ENCODE measurements at places on chromosomes 1 and 21.

DNA sequence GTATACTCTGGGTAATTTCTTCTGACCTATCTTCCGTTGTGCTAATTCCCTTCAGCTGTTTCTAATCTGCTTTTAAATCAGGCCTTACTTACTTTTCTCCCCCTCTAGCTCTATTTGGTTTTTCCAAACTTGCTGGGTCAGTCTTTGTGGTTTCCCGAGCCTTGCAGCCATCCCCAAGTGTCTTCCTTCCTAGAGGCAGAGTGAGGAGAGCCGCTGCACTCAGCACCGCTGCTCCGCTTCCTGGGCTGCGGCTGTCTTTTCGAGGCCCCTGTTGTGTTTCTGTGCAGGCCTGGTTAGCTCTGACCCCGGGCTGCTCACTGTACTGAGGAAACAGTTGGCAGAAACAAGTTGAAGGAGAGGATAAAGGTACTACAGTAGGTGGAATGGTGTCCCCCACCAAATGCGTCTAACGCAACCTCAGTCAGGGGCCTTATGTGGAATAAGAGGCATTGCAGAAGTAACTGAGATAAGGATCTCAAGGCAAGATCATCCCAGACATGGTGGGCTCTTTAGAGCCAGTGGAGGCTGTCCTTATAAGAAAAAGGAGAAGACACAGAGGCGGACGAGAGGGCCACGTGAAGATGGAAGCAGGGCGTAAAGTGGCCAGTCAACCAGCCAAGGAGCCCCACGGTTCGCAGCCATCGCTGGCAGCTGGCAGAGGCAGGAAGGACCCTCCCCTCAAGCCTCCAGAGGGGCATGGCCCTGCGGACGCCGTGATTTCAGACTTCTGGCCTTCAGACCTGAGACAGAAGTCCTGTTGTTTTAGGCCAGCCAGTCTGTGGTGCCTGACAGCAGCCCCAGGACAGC, 10.5 kb downstream of the WNT9A start:
- H3K27ac ChIP-seq, result no peak overlapping the region
- no peak for DNase-seq
- H3K4me3 ChIP-seq, result no peak overlapping the region
- H3K4me1 ChIP-seq, result peaks cover 8% of the 10 kb centered on the region

DNA sequence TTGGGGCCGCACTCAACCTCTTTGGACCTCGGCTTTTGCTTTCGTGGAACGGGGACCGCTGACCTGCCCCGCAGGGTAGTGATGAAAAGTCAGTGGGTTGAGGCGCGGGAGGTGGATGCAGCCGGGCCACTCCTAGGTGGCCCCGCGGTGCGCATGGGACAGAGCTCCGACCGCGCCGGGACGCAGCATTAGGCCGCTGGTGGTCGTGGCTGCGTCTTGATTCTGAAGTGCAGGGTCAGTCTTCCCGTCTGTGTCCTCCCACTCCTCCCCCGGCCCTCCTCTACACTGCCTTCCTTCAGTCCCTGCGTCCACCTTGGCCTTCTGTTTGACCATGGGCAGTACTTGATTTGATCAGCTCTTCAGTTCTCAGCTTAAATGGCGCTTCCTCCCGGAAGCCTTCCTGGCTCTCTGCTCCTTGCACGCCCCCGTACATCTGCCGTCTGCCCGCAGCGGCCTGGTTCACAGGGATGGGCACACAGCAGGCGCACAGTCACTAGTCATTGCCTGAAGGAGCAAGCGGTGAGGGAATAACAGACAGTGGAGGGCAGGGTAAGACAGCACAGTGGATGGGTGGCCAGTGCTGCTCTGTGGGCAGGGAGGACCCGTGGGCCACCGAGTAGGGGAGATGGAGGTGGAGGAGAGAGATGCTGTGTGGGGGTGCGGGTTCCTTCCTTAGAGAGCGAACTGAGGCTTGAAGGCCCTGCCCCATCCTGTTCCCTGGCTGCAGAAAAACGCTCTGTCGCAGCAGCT, 633 bp downstream of the THEMIS2 start:
- H3K27me3 ChIP-seq, result peaks cover 4% of the 10 kb centered on the region
- H3K4me3 ChIP-seq, result peak overlapping the region; percentile 85
- H3K36me3 ChIP-seq, result no peaks in the 10 kb centered on the region
- no peak overlapping the region for H3K27ac ChIP-seq
- DNase-seq, result no peak

GRCh38 chr1:154223621-154224020, 2.9 kb downstream of the UBAP2L start:
- no peak overlapping the region for H3K4me3 ChIP-seq
- peaks cover 69% of the 10 kb centered on the region for H3K36me3 ChIP-seq
- H3K27me3 ChIP-seq, result no peaks in the 10 kb centered on the region
- no peak for DNase-seq
- peaks cover 7% of the 10 kb centered on the region for H3K4me1 ChIP-seq

GRCh38 chr1:223289621-223290020, 74.4 kb downstream of the SUSD4 start:
- H3K4me1 ChIP-seq, result no peaks in the 10 kb centered on the region
- no peaks in the 10 kb centered on the region for H3K36me3 ChIP-seq
- no peaks in the 10 kb centered on the region for H3K27me3 ChIP-seq
- no peak overlapping the region for H3K4me3 ChIP-seq
- H3K27ac ChIP-seq, result no peak overlapping the region

GRCh38 chr1:47930210-47930840, 66.9 kb downstream of the TRABD2B start:
- H3K27ac ChIP-seq, result no peak overlapping the region
- DNase-seq, result no peak
- no peaks in the 10 kb centered on the region for H3K36me3 ChIP-seq
- H3K27me3 ChIP-seq, result no peaks in the 10 kb centered on the region

DNA sequence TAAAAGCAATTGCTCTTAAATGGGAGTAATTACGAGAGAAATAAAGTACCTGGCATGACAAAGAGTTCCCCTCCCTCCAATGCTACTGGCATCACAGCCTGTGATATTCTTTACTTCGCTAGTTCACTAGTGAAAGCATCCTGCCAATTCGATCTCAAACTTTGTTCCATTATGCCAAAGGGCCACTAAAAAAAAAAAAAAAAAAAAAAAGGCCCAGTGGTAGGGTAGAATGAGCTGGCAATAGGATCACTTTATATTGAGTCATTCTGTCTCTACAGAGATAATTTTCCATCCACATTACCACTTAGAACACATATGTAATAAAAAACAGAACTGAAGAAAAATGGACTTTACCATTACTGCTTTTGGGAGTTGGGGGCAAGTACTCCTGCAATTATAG, 11.2 kb downstream of the PUM1 start:
- DNase-seq, result no peak
- H3K27me3 ChIP-seq, result no peaks in the 10 kb centered on the region
- no peak overlapping the region for H3K4me3 ChIP-seq
- no peak overlapping the region for H3K27ac ChIP-seq

- no peaks in the 10 kb centered on the region for H3K4me1 ChIP-seq
- no peaks in the 10 kb centered on the region for H3K27me3 ChIP-seq
- H3K36me3 ChIP-seq, result no peaks in the 10 kb centered on the region
These were observed 30.3 kb downstream of the UBASH3A start for GRCh38 chr21:42433946-42434551.

GRCh38 chr1:21909787-21910503, 27.2 kb downstream of the HSPG2 start:
- H3K4me1 ChIP-seq, result peaks cover 38% of the 10 kb centered on the region
- DNase-seq, result peak; percentile 47
- no peaks in the 10 kb centered on the region for H3K36me3 ChIP-seq
- no peak overlapping the region for H3K4me3 ChIP-seq
- H3K27me3 ChIP-seq, result no peaks in the 10 kb centered on the region
- H3K27ac ChIP-seq, result peak overlapping the region; percentile 72

GRCh38 chr21:43758811-43759210, 17.3 kb downstream of the CSTB start:
- no peaks in the 10 kb centered on the region for H3K27me3 ChIP-seq
- no peak overlapping the region for H3K27ac ChIP-seq
- no peak overlapping the region for H3K4me3 ChIP-seq
- DNase-seq, result no peak

- no peak for DNase-seq
- H3K27ac ChIP-seq, result peak overlapping the region; percentile 90
- peaks cover 27% of the 10 kb centered on the region for H3K36me3 ChIP-seq
- H3K4me1 ChIP-seq, result peaks cover 12% of the 10 kb centered on the region
- peak overlapping the region; percentile 94 for H3K4me3 ChIP-seq
- H3K27me3 ChIP-seq, result no peaks in the 10 kb centered on the region
These were observed 1.0 kb upstream of the PSRC1 start for GRCh38 chr1:109283748-109284600.

DNA sequence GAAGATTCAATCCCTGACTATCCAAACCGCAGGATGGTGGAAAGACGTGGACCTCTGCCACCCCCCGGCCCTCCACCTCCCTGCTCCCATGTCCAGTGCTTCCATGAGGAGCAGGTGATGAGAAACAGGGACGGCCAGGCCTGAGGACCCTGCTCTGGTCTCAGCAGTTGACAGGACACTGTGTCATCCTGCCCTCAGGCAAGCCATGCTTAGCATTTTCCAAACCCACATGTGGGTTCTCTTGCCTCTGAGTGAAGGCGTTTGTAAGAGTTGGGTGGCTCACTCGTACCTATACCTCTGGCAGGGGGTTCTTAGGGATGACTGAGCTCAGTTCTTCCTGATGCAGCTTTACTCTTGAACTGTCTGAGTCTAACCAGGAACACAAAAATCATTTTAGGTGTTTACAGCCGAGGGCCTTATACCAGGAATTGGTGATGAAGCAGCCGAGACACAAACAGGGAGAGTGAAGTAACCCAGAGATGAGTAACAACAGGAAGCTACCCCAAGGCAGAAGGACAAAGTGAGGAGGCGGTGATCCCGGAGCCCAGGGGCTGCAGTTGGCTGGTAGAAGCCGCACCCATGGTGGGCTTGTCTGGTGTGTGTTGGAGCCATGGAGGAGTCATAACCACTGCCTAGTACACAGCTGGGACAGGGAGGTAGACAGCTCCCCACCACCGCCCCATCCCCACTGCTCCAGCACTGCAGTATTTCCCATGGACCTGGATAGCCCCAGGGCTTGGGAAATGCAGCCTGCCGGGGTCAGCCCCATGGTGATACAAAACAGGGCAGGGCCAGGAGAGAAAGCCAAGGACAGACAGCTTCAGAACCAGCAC, 21.4 kb downstream of the MYBPH start:
- no peak for DNase-seq
- no peaks in the 10 kb centered on the region for H3K27me3 ChIP-seq
- H3K4me3 ChIP-seq, result no peak overlapping the region
- H3K36me3 ChIP-seq, result no peaks in the 10 kb centered on the region

DNA sequence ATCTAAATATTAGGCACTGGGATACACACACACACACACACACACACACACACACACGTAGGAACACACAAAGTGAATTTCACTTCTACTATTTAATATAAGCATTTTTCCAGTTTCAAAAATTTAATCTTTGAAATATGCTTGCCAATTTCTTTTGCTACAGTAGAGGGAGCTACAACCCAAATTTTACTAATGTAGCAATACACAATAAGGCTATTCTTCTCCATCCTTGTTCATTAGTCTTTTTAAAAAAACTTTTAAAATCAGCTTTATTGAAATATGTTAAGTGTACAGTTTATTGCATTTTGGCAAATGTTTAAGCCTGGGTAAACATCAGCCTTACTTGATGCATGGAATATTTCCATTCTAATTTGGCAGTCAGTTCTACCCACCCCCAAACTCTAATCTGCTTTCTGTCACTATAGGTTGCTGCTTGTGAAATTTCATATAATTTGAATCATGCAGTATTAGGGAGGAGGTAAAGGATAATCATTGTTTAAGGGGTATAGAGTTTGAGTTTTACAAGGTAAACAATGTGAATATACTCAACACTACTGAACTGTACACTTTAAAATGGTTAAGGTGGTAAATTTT, 93.0 kb upstream of the TENT5C start:
- peak; percentile 4 for DNase-seq
- H3K27ac ChIP-seq, result no peak overlapping the region
- no peak overlapping the region for H3K4me3 ChIP-seq
- H3K4me1 ChIP-seq, result no peaks in the 10 kb centered on the region

DNA sequence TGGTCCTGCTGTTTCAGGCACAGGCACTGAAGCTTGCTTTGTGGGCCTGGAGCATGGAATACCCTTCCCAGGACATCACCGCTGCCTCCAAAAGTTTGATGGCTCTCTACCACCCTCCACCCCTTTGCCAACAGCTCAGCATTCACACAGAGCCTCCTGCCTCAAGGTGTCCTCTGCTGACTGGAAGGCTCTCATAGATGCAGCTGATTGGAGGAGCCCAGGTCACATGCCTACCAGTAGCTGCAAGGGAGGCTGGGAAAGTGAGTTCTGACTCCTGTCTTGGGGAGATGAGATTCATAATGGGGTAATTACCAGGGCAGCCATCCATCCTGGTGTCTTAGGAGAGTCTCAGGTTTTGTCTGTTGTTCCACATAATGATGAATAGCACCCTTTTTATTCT, 124.8 kb upstream of the GRIK3 start:
- H3K27ac ChIP-seq, result no peak overlapping the region
- H3K36me3 ChIP-seq, result no peaks in the 10 kb centered on the region
- H3K27me3 ChIP-seq, result no peaks in the 10 kb centered on the region
- no peak overlapping the region for H3K4me3 ChIP-seq

- H3K27me3 ChIP-seq, result no peaks in the 10 kb centered on the region
- H3K36me3 ChIP-seq, result peaks cover 12% of the 10 kb centered on the region
- no peak overlapping the region for H3K27ac ChIP-seq
- no peak for DNase-seq
- H3K4me3 ChIP-seq, result no peak overlapping the region
These were observed 75.8 kb upstream of the SDC3 start for GRCh38 chr1:30984165-30984889.

- peak within 1 kb of the TSS; percentile 88 for H3K27ac ChIP-seq
- no peaks in the 10 kb centered on the region for H3K36me3 ChIP-seq
- H3K4me1 ChIP-seq, result peaks cover 5% of the 10 kb centered on the region
- H3K4me3 ChIP-seq, result peak within 1 kb of the TSS; percentile 81
- peaks cover 12% of the 10 kb centered on the region for H3K27me3 ChIP-seq
These were observed at the start of gene ADARB1 for GRCh38 chr21:45074048-45074817. TSS of gene ADARB1 (plus strand) at chr21:45074580. CDS start at chr21:45171657, 97,077 bp downstream.

- no peak for DNase-seq
- no peaks in the 10 kb centered on the region for H3K36me3 ChIP-seq
- no peak overlapping the region for H3K27ac ChIP-seq
- H3K4me3 ChIP-seq, result no peak overlapping the region
- H3K27me3 ChIP-seq, result no peaks in the 10 kb centered on the region
These were observed 40.4 kb upstream of the TMEM52 start for GRCh38 chr1:1959459-1959839.

DNA sequence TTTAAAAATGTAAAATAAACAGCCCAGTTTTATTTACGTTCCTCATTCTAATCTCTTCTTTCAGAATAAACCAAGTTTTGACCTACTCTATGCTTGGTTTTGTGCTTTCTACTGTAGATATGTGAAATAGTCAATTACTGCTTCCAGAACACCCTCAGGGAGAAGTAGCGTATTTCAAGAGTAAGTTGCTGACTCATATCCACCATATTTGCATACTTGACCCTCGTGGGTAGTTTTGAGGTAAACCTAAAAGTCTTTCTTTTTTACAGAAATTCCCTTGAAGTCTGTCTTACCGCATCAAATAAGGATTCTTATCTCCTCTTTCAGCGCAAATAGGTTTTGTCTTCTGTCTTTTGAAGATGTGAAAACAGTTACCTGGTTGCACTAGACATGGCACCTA, 1.4 kb upstream of the OR2L3 start:
- H3K4me3 ChIP-seq, result no peak overlapping the region
- no peak for DNase-seq
- no peaks in the 10 kb centered on the region for H3K36me3 ChIP-seq
- H3K27ac ChIP-seq, result no peak overlapping the region

All from neuronal stem cell (in vitro differentiated cells).